ENCODE measurements at places on chromosomes 2 and 18. TPM values are rescaled to one million over a fixed set of nuclear protein-coding genes. Genes with fewer than 3 reads are reported as not detected.

- peak; percentile 60 for DNase-seq
Measured at GRCh38 chr2:210577263-210578071, 21.1 kb downstream of the CPS1 start.

DNA sequence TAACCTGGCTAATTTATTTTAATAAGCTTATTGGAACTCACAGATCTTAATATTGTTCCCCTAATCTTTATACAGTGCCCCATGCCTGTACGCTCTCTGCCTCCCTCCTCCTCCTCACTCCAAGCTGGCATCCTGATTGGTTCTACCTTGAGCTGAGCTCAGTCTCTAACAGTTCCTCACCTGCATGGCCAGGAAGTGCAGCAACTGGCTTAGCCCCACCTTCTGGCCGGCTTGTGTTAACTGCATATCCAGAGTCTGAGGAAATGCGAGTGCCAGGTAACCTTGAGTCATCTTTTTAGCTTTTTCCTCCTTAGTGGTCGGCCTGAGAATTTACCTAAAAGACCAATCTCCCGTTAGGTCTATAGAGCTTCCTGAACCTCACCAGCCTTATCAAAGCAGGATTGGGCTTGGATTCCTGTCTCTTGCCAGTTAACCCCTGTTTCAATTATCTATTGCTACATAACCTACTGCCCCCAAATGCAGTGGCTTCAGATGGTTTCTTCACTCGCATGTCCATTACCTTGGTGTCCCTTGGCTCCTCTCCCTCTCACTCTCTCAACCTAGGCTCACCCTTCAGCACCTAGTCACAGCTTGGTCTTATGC, 89.5 kb upstream of the STK39 start:
- DNase-seq: peak; percentile 49

- DNase-seq: no peak
Measured at GRCh38 chr2:149686136-149687051, 98.8 kb upstream of the MMADHC start.

DNA sequence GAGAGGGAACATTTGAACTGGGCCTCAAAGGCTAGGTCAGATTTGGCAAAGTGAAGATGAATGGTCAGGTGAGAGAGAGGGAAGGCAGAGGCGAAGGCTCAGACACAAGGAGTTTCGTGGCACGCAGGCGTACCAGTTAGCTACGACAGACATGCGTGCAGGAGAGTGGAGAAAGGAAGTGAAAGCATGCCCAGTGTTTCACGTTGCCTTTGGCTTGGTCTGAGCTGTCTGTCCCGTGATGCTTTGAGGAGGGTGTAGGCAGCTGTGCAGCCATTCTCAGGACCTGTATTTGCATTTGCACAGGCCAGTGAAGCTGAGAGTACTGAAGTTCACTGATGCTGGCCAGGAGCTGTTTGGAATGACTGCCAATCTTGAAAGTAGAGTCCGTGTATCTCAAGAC, 69.5 kb downstream of the HNRNPLL start:
- DNase-seq: peak; percentile 93

DCDC2C gene
- not detected for total RNA-seq
